Immature natural killer cell (primary cell): ENCODE measurements at places on chromosomes 16 and 17. TPM values are rescaled to one million over a fixed set of nuclear protein-coding genes. Genes with fewer than 3 reads are reported as not detected.

The ADAP2 gene
- not detected for polyA plus RNA-seq

GRCh38 chr16:2821487-2822157, 4.6 kb downstream of the PRSS21 start:
- H3K4me1 ChIP-seq = no peaks in the 10 kb centered on the region
- peaks cover 6% of the 10 kb centered on the region for H3K27me3 ChIP-seq
- H3K4me3 ChIP-seq = no peak overlapping the region
- no peaks in the 10 kb centered on the region for H3K36me3 ChIP-seq

The ABCC11 gene
- polyA plus RNA-seq = 0.07 TPM

GRCh38 chr17:51692917-51693316, 432.6 kb downstream of the UTP18 start:
- H3K4me1 ChIP-seq = no peaks in the 10 kb centered on the region
- H3K27ac ChIP-seq = no peak overlapping the region
- H3K27me3 ChIP-seq = peaks cover 11% of the 10 kb centered on the region

The TP53TG3D gene
- polyA plus RNA-seq = not detected

DNA sequence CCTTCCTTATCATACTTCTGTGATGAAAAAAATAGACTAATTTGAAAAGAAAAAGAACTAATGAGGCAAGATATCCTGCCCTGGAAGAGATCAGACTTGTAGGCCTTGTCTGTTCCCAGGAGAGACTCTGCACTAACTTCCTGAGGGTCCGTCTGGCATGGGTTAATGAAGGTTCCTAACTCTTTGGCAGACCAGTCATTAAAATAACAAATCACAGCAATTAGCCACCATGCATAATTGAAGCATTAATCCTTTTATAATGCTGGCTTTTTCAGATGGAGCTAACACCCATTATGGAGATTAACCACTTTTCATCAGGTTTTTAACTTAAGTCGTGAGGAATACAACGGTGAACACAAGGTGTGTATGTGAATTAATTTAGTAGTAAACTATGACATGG, 10.4 kb upstream of the KRT10 start:
- no peak overlapping the region for H3K4me3 ChIP-seq
- no peak for DNase-seq
- no peaks in the 10 kb centered on the region for H3K27me3 ChIP-seq
- H3K36me3 ChIP-seq = peaks cover 32% of the 10 kb centered on the region
- no peak overlapping the region for H3K27ac ChIP-seq
- no peaks in the 10 kb centered on the region for H3K4me1 ChIP-seq

The NTN3 gene
- polyA plus RNA-seq = not detected

DNA sequence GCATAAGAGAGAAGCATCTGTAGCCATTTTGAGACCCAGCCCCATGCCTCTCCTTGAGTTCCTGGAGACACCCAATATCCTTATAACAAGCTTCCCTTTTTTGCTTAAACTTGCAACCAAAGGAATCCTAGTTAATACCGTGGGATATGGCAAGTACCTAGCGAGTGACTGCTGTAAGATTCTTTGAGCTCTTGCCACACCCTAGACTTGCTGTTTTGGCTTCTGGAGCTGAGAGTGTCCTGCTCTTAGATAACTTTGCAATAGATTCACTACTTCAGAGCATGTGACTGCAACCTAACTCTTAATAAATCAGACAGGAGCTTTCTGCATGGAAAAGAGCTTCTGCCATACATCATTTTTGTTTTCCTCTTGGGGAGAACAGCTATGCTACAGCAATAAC, 58.3 kb downstream of the AKAP1 start:
- no peak for DNase-seq
- no peak overlapping the region for H3K4me3 ChIP-seq
- no peak overlapping the region for H3K27ac ChIP-seq
- no peaks in the 10 kb centered on the region for H3K36me3 ChIP-seq

DNA sequence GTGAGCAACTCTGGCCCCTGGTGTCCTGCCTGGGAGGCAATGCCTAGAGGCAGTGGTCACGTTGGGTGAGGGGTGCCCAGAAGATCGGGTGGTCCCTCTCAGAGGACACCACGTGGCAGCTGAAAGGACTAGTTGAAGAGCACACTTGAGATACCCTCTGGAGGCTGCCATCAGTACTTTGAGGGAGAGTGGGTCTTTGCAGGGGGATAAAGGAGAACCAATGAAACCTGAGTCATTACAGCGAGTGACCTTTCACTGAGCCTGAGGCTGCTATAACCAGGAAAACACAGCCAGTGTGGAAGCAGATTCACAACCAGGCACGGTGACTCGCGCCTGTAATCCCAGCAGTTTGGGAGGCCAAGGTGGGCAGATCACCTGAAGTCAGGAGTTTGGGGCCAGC, 18.9 kb downstream of the CA4 start:
- no peak for DNase-seq
- no peaks in the 10 kb centered on the region for H3K36me3 ChIP-seq
- H3K4me1 ChIP-seq = peaks cover 10% of the 10 kb centered on the region
- H3K27me3 ChIP-seq = peaks cover 2% of the 10 kb centered on the region
- H3K27ac ChIP-seq = no peak overlapping the region

- H3K4me3 ChIP-seq = peak overlapping the region; percentile 85
- H3K27ac ChIP-seq = peak overlapping the region; percentile 89
- peaks cover 69% of the 10 kb centered on the region for H3K4me1 ChIP-seq
- peak; percentile 58 for DNase-seq
- peaks cover 14% of the 10 kb centered on the region for H3K36me3 ChIP-seq
Measured at GRCh38 chr16:27242868-27243590, 25.5 kb downstream of the NSMCE1 start.

GRCh38 chr16:84985079-84986065, 26.0 kb downstream of the ZDHHC7 start:
- H3K27ac ChIP-seq = no peak overlapping the region
- no peak overlapping the region for H3K4me3 ChIP-seq
- DNase-seq = no peak
- peaks cover 47% of the 10 kb centered on the region for H3K36me3 ChIP-seq
- peaks cover 25% of the 10 kb centered on the region for H3K4me1 ChIP-seq

The CIBAR2 gene
- 0.71 TPM for polyA plus RNA-seq

GRCh38 chr17:49739641-49740271, 24.2 kb downstream of the FAM117A start:
- DNase-seq = peak; percentile 97
- H3K4me1 ChIP-seq = peaks cover 96% of the 10 kb centered on the region
- peak overlapping the region; percentile 98 for H3K4me3 ChIP-seq
- peaks cover 8% of the 10 kb centered on the region for H3K27me3 ChIP-seq
- peak overlapping the region; percentile 100 for H3K27ac ChIP-seq
- peaks cover 4% of the 10 kb centered on the region for H3K36me3 ChIP-seq

DNA sequence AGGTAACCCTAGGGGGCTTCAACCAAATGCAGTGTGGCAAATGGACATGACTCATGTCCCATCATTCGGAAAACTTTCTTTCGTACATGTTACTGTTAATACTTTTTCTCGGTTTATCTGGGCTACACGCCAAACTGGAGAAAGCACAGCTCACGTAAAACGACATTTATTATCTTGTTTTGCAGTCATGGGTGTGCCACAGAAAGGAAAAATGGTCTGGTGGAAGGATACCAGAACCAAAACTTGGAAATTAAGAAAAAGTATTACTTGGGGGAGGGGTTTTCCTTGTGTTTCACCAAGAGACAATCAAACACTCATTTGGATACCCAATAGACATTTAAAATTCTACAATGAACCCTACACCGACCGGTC, 23.6 kb downstream of the ALOX15B start:
- H3K4me3 ChIP-seq = no peak overlapping the region
- H3K27ac ChIP-seq = no peak overlapping the region
- H3K27me3 ChIP-seq = peaks cover 30% of the 10 kb centered on the region
- peaks cover 6% of the 10 kb centered on the region for H3K4me1 ChIP-seq

The TMC7 gene
- not detected for polyA plus RNA-seq

- H3K27me3 ChIP-seq = peaks cover 5% of the 10 kb centered on the region
- DNase-seq = no peak
- H3K4me1 ChIP-seq = peaks cover 61% of the 10 kb centered on the region
- peak overlapping the region; percentile 43 for H3K27ac ChIP-seq
- no peak overlapping the region for H3K4me3 ChIP-seq
Measured at GRCh38 chr17:45307290-45308015, 9.4 kb downstream of the MAP3K14 start.

The RHOT2 gene
- 36.8 TPM for polyA plus RNA-seq

DNA sequence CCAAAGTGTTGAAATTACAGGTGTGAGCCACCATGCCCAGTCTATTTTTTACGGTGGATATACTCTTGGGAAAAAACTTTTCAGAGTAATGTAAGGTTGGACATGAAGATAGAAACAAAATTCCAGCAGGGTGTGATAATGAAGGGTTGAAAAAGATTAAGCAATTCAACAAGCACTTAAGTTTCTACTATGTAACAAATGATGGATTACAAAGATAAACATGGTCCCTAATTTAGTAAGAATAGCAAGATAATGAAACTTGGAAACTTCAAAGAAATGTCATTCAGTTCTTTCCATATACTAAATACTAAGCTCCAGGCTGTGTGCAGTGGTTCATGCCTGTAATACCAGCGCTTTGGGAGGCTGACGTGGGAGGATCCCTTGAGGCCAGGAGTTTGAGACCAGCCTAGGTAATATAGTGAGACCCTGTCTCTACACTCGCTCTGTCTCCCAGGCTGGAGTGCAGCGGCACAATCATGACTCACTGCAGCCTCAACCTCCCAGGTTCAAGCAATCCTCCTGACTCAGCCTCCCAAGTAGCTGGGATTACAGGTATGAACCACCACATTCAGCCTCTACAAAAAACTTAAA, 31.0 kb downstream of the PSMD12 start:
- H3K4me3 ChIP-seq = no peak overlapping the region
- H3K27ac ChIP-seq = no peak overlapping the region
- H3K36me3 ChIP-seq = peaks cover 8% of the 10 kb centered on the region
- no peak for DNase-seq

DNA sequence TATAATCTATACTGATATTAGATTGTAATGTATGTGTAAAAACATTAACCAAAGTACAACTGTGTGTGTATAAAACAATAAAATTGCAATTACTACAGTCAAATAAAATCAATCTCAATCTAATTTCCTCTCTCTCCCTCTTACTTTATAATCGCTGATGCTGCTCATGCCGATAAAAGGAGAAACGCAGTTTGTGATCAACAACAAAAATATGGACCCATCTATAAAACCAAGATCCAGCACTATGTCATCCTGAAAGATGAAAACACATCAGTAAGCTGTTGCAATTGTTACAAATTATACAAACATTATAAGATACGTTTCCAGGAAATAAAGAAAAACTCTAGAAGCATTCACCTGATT, 33.5 kb upstream of the ABCA6 start:
- no peak overlapping the region for H3K4me3 ChIP-seq
- no peaks in the 10 kb centered on the region for H3K4me1 ChIP-seq
- no peak overlapping the region for H3K27ac ChIP-seq
- peaks cover 21% of the 10 kb centered on the region for H3K36me3 ChIP-seq

- no peaks in the 10 kb centered on the region for H3K4me1 ChIP-seq
- no peak overlapping the region for H3K4me3 ChIP-seq
- no peaks in the 10 kb centered on the region for H3K36me3 ChIP-seq
- H3K27me3 ChIP-seq = peaks cover 9% of the 10 kb centered on the region
- DNase-seq = no peak
Measured at GRCh38 chr17:3852561-3852960, 6.5 kb upstream of the NCBP3 start.

The LGALS9C gene
- polyA plus RNA-seq = 23.7 TPM

GRCh38 chr17:39270923-39271322, 45.2 kb upstream of the STAC2 start:
- H3K36me3 ChIP-seq = peaks cover 38% of the 10 kb centered on the region
- H3K4me3 ChIP-seq = no peak overlapping the region
- H3K4me1 ChIP-seq = no peaks in the 10 kb centered on the region
- DNase-seq = no peak

The ABCC6 gene
- polyA plus RNA-seq = not detected

- no peaks in the 10 kb centered on the region for H3K36me3 ChIP-seq
- no peak for DNase-seq
- H3K4me1 ChIP-seq = no peaks in the 10 kb centered on the region
- peaks cover 15% of the 10 kb centered on the region for H3K27me3 ChIP-seq
- no peak overlapping the region for H3K27ac ChIP-seq
- H3K4me3 ChIP-seq = no peak overlapping the region
Measured at GRCh38 chr17:54901230-54901822, 674 bp downstream of the TOM1L1 start.

The SLC6A4 gene
- not detected for polyA plus RNA-seq

DNA sequence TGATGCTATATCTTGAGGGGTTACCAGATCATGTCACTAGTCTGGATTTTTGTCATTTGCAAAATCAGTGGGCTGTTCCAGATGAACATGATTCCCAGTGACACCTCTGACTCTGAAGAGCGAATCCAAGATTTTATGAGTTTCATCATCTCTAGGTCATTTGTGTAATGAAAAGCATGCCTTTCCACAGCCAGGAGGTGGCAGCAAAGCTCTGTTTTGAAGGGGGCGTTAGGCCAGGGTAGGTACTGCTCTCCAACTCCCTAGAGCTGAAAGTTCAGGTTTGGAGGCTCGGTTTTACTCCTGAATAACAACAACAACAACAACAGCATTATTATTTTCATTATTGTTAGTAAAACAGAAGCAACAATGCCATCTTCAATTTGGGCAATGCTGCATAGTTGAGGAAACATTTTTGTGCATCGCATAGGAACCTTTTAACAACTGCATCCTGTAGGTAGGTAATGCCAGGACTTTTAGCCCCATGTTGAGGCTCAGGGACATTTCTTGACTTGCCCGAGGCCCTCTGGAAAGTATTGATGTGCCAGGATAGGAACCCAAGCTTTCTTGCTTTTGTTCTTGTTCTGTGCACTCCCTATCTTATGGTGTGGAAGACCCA, 77.0 kb downstream of the MYH13 start:
- H3K4me3 ChIP-seq = no peak overlapping the region
- no peaks in the 10 kb centered on the region for H3K36me3 ChIP-seq
- H3K27me3 ChIP-seq = peaks cover 2% of the 10 kb centered on the region
- H3K4me1 ChIP-seq = peaks cover 6% of the 10 kb centered on the region
- no peak overlapping the region for H3K27ac ChIP-seq

The EFCAB5 gene
- polyA plus RNA-seq = 1.4 TPM

- H3K27me3 ChIP-seq = peaks cover 14% of the 10 kb centered on the region
- no peak for DNase-seq
- H3K27ac ChIP-seq = peak overlapping the region; percentile 99
- H3K4me1 ChIP-seq = peaks cover 53% of the 10 kb centered on the region
- peak overlapping the region; percentile 99 for H3K4me3 ChIP-seq
Measured at GRCh38 chr17:16438173-16438556, 22.8 kb downstream of the TRPV2 start.

- H3K4me3 ChIP-seq = no peak overlapping the region
- no peaks in the 10 kb centered on the region for H3K36me3 ChIP-seq
- peaks cover 2% of the 10 kb centered on the region for H3K27me3 ChIP-seq
- no peak for DNase-seq
Measured at GRCh38 chr17:27415120-27415795, 41.0 kb upstream of the KSR1 start.

GRCh38 chr16:88298181-88298832, 84.5 kb upstream of the ZNF469 start:
- no peak overlapping the region for H3K4me3 ChIP-seq
- DNase-seq = no peak
- no peak overlapping the region for H3K27ac ChIP-seq
- no peaks in the 10 kb centered on the region for H3K36me3 ChIP-seq

The KRT20 gene
- polyA plus RNA-seq = not detected

GRCh38 chr17:35612924-35613521, 25.9 kb downstream of the AP2B1 start:
- H3K27ac ChIP-seq = no peak overlapping the region
- H3K27me3 ChIP-seq = no peaks in the 10 kb centered on the region
- H3K36me3 ChIP-seq = peaks cover 18% of the 10 kb centered on the region
- no peaks in the 10 kb centered on the region for H3K4me1 ChIP-seq

GRCh38 chr16:87757841-87758426, 7.9 kb downstream of the KLHDC4 start:
- H3K27ac ChIP-seq = peak overlapping the region; percentile 30
- H3K27me3 ChIP-seq = peaks cover 14% of the 10 kb centered on the region
- H3K4me3 ChIP-seq = no peak overlapping the region
- DNase-seq = no peak

GRCh38 chr16:49183911-49184310, 97.7 kb downstream of the CBLN1 start:
- H3K27me3 ChIP-seq = peaks cover 4% of the 10 kb centered on the region
- H3K27ac ChIP-seq = no peak overlapping the region
- no peak overlapping the region for H3K4me3 ChIP-seq
- H3K4me1 ChIP-seq = no peaks in the 10 kb centered on the region
